ENCODE measurements at places on chromosomes 1 and 21. TPM values are rescaled to one million over a fixed set of nuclear protein-coding genes. Genes with fewer than 3 reads are reported as not detected.

The EVI5 gene
- 11.5 TPM for polyA plus RNA-seq

The CNTN2 gene
- polyA plus RNA-seq: 0.39 TPM

The HAO2 gene
- polyA plus RNA-seq: 0.14 TPM

The TAF1A gene
- polyA plus RNA-seq: 8.3 TPM

The PADI2 gene
- 111 TPM for polyA plus RNA-seq

The SLC45A1 gene
- 0.52 TPM for polyA plus RNA-seq

- no peak for DNase-seq
These were observed 2.5 kb downstream of the PRKACB start for GRCh38 chr1:84146411-84147032.

DNA sequence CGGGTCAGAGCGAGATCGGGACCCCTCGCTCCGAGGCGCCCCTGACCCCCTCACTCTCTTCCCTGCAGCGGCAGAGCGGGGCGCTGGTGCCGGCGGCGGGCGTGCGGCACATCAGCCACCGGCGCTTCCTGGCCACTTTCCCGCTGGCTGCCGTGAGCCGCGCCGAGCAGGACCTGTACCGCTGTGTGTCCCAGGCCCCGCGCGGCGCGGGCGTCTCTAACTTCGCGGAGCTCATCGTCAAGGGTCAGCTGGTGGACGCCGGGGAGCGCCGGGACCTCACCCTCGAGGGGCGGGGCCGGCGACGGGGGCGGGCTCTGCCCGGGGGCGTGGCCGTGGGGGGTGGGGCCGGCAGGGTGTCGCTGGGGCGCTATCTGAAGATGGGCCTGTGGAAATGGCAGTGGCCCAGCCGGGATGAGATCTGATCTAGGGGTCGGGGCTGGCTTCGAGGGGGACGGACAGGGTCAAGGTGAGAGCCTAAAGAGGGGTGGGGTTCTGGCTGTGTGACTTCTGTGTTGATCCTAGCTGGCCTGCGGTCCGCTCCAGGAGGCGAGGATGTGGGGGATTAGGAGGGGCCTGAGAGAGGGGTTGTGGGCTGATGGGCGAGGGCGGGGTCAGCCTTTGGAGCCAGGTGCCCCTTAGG is 23.6 kb downstream of the PTPRU start:
- no peak for DNase-seq

DNA sequence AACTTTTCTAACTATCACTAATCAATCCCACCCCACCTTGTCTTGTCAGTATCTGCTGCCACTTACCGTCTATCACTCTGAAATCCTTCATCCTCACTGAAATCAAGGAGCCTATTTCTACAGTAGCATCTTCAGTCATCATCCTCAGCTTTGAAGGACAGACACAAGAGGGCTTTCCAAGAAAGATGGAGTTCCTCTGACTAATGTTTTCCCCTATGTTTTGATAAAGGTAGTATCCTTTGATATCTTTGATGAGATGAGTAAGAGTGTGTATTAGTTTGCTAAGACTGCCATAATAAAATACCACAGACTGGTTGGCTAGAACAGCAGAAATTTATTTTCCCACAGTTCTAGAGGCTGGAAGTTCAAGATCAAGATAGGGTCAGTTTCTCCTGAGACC is 101.8 kb upstream of the VAV3 start:
- DNase-seq: no peak

GRCh38 chr1:149993181-149993580 is 17.3 kb downstream of the OTUD7B start:
- DNase-seq: no peak

GRCh38 chr1:205072881-205073280 is 11.4 kb downstream of the TMEM81 start:
- no peak for DNase-seq

GRCh38 chr1:192630521-192631287 is 5.2 kb upstream of the RGS13 start:
- DNase-seq: no peak

DNA sequence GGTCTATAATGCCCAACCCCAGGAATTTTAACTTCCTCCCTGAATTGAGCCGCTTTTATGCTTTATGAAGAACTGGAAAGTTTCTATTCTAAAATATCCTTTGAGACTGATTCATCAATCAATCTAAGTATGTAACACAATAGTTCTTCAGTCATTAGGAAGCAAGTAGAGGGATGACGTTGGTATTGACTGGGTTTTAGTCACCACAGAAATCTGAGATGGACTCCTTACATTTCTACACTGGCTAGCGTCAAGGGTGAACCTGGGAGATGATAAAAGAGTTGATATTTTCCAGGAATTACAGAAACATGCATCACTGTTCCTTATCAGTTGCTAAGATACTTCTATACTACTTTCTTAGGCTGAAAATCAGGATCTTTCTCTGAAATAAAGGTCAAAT is 308.0 kb downstream of the HMCN1 start:
- DNase-seq: no peak

GRCh38 chr1:209162651-209163050 is 420.9 kb upstream of the CAMK1G start:
- DNase-seq: no peak

- peak; percentile 22 for DNase-seq
These were observed 67.2 kb downstream of the TTLL7 start for GRCh38 chr1:83931658-83932253.

All from forelimb muscle (tissue), 1 donor.